ENCODE measurements at places on chromosomes 12 and 14.

DNA sequence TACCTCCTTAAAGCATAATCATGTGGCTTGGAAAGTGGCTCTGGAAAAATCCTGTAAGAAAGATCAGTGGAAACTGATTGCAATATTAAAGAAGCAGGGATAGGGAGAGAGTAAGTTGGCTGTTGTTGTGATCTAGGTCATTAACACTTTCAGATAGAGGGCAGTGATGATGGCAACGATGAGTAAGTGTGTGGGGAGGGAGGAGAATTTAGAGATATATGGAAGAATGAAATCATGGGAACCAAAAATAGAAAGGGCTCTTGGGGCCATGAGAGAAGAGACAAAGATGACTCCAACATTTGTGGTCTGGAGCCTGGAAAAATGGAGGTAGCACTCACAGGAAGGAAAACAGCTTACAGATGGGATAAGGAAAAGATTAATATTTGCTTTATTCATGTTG lies 23.3 kb downstream of the SNRPF start:
- DNase-seq, result no peak

GRCh38 chr12:38905480-38906351 lies at the start of gene CPNE8:
Gene CPNE8, minus strand, starts transcription at chr12:38905591. Its CDS starts 57 bp downstream, at chr12:38905534.
- peak; percentile 39 for DNase-seq

- no peak for DNase-seq
Observed at GRCh38 chr12:101174541-101174940, 35.5 kb downstream of the SLC5A8 start.

DNA sequence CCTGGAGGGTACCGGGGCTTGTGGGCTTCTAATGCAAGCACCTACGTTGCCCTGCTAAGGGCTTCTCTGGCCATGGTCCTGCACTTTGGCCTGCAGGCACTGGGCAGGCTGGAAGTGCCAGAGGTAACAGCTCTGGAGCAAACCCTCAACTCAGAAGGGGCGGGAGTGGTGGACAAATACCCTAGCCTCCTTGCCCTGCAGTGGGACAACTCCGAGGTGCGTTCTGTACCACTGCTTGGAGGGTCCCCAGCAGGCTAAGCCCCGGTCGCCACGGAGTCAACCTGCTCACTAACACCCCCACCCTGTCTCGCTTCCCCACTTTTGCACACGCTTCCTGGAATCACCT lies 20.4 kb upstream of the BEGAIN start:
- no peak for DNase-seq

GRCh38 chr12:122097584-122097926 lies 19.0 kb downstream of the MLXIP start:
- DNase-seq, result no peak

DNA sequence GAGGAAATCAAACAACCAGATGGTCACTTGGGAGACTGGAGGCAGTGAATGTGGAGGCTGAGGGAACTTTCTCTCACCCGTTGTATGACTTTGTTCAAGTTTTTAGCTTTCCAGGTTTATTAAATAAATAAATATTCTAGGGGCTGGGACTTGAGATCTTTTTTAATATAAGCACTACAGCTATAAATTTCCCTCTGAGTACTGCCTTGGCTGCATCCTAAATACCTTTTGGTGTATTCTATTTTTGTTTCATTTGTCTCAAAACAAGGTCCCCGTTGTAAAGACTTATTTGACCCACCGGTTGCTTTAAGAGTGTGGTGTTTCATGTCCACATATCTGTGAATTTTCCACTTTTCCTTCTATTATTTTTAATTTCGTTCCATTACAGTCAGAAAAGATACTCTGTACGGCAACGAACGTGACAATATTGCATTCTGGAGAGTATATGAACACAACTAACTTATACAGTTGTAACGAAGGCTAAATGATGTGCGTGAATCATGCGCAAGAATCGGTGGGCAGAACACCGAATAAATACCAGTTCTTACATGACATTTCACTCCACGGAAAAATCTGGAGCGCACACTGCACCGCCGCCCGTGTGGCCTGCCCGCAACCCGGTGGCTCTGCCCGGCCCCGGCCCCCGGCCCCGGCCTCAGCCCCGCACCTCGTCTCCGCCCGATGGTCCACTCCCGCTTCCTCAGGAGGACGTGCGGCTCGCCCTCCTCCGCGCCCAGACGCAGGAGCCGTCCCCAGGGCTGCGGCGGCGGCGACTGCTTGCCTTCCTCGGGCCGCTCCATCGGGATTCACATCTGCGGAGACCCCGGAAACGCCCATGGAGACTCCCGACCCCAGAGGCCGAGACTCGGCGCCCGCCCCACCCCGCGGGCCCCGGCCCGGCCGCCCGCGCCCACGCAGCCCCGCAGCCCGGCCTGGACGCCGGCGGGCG lies 602 bp downstream of the CHFR start:
- peak; percentile 19 for DNase-seq

DNA sequence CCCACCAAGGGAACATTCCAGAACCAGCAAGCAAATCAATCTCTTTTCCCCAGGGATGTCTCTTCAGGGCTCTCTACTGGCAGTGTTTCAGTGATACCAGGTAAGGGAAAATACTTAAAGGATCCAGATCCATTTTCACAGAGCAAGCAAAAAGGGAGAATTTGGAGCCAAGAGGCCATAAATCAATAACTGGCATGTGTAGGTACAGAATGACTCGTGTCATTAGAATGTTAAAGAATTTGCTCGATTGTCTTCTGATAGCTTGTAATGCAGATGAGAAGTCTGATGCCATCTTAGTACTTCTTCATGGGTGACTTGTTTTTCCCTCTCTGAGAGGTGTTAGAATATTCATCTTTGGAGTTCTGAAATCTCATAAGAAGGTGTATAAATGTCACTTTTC lies 242.9 kb downstream of the KTN1 start:
- DNase-seq, result no peak

DNA sequence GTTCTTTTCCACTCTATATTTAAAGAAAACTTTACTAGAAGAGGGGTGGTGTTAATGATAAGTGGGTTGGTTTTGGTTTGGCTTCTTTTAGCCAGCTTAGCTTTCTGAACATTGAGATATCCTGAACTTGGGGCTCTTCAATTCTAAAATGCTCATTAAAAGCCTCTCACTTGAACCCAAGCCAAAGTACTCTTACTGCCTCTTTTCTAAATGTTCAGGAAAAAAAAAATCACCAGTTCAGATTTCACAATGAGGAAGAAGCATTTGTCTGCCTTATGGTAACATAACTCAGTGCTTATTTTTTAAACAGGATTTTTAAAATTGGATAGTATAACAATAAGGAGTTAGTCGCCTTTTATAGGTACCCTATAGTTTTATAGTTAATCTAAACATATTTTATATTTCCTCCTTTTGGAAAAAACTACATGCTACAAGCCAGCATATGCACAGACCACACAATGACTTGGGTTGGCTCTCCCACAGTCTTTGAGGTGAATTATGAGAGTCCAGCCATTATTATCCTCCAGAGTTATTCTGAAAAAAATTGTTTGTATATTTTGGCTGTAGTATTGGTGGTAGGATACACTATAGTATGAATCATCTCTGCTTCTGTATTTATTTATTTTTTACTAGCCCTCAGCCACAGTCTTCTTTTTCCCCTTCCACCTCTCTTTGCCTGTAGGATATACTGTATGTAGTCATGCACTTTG lies 195.5 kb upstream of the TMPO start:
- DNase-seq, result no peak

DNA sequence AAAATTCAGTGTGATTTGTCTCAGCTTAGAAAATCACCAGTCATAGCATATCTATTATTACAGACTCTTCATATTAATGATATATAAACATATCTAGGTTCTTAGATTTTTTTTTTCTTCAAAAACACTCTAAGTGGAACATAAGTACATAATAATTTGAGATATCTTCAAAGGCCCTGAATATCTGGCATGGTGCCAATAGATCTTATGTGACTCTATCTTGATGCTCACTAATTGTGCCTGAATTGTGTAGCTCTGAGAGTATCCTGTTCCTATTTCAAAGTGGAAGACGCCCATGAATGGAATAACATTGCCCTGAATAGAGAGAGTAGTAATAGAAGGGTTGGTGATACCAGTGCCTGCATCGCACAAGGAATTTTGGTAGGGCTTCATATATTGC lies 1312.7 kb upstream of the USP15 start:
- no peak for DNase-seq

- DNase-seq, result no peak
Observed at GRCh38 chr12:77947746-77948145, 117.1 kb downstream of the NAV3 start.

DNA sequence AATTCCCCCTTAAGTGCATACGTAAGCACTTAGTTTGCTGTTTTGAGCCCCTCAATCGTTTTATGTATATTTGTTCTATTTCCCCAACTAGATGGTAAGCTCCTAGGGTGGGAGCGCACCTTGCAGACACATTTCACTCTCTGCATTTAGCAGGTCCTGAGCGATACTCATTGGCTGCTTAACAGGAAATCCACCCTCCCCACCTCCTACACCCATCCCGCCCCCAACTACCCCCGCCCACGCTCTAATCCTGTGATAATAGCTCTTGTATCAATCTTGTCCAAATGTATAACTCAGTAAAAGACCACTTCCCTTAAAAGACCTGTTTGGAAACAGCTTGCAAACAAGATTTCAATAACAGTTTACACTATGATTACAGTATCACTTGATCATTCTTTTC lies 8.1 kb downstream of the LPAR5 start:
- DNase-seq, result no peak

GRCh38 chr14:21256539-21257393 lies 12.5 kb downstream of the HNRNPC start:
- DNase-seq, result no peak

- peak; percentile 51 for DNase-seq
Observed at GRCh38 chr12:114817571-114818425, 133.8 kb upstream of the TBX3 start.
